ENCODE measurements at places on chromosomes 6 and 20. TPM values are rescaled to one million over a fixed set of nuclear protein-coding genes. Genes with fewer than 3 reads are reported as not detected.

- peak; percentile 46 for DNase-seq
Measured at GRCh38 chr20:10129749-10130148, 88.9 kb upstream of the SNAP25 start.

DNA sequence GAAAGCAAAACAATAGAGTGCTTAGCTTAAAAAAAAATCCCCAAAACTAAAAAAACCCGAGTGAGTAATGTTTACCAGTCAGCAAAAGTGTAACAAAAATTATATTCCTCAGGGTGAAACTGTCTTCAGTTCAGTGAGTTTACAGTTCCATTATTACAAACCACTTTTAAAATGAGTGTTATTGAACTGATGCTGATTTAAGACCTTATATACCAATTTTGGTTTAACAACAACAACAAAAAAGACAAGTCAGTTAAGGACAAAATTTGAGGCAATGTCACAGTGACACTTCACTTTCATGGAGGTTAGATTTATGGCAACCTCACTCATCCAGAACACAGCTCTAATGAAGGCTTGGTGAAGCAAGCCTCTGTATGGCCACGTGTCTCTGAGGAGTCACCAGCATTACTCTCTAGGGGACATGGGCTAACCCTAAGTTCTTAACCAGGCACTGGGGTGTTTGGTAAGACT lies 630.8 kb downstream of the PHF3 start:
- DNase-seq: no peak

- no peak for DNase-seq
Measured at GRCh38 chr6:150907383-150907782, 41.9 kb downstream of the MTHFD1L start.

TSPO2 gene
- total RNA-seq: not detected

RPN2 gene
- 125 TPM for total RNA-seq

PHACTR1 gene
- 8.3 TPM for total RNA-seq

Measured in Karpas-422 (cell line).